ENCODE measurements at places on chromosomes 7 and 10.

GRCh38 chr10:50318129-50318528 is 66.8 kb upstream of the ASAH2 start:
- DNase-seq = no peak

DNA sequence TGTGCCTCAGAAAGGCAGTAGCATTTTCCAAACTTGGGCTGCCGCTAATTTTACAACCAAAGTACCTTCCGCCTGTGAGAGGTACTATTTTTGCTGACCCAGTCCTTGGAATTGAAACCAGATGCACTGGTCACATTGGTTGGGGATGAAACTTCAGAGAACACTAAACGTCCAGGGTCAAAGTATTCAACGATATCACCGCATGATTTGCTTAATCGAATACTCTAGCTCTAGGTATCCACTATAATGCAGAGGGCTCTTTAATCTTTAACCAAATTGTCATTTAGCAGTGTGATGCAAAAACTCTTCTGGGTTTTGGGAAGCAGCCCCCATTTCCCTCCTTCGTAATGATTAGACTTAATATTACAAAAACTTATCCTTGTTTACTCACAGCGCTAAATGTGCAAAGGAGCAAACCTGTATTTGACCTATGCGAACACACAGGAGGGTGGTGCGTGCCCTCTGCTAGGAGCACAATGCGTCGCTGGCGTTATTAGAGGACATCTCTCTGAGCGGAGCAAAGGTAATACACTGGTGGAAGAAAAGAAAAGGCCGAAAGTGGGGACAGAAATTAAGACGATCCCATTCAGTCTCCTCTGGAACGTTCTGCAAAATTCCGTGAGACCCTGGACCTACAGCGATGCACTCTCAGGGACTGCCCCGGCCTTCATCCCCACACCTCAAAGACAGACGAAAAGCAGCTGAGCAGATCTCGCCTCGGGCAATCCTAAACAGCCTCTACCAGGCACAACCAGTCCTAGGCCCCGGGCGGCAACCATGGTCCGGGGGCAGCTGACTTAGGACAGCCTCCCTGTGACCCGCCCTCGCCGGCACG is 916 bp upstream of the EEPD1 start:
- DNase-seq = no peak

GRCh38 chr10:68110027-68110426 is 739 bp downstream of the MYPN start:
- no peak for DNase-seq

DNA sequence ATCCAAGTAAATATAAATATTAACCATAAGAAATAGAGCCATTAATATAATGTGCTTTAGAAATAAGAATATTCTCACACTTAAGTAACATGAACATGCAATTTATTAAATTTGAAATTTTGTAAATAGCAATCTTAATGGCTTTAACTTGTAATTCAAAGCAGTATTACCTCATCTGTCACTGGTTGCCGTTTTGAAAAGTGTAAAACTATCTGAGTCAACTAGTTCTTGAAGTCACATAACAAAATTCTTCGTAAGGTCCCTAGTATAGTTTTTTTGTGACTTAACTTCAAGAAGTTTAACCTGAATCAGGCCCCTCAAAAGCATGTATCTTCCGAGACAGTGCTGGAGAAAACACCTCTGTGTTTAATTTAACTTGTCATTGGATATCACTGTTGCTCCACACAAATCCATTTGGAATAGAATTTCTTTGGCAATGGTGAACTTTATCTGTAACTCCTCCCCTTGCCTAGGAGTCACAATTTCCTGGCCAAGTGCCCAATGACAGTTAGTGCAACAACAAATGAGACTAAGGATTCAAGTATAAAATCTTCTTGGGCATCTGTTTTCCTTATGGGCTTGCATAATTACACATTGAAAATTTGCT is 47.1 kb downstream of the NT5C2 start:
- DNase-seq = no peak

GRCh38 chr10:110848106-110848505 is 23.6 kb upstream of the PDCD4 start:
- DNase-seq = no peak

- no peak for DNase-seq
Observed at GRCh38 chr10:30730306-30730705, 100.8 kb upstream of the LYZL2 start.

- DNase-seq = no peak
Observed at GRCh38 chr10:4663162-4663992, 162.6 kb upstream of the AKR1E2 start.

DNA sequence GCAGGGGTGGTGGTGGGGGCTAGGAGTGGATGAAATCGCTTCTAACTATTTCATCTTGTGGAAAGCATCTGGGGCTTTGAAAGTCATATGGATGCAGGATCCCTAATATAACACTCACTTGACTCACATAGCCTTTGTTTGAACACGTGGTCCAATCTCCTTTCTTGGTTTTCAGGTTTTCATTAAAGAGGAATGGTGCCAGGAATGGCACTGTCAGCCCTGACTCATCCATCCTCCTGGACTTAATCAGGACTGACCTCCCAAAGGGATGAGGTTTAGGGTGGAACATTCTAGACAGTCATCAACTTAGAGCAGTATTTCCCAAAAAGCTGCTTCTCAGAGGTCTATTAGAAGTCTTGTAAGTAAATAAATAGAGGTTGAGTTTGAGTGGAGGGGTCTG is 162.0 kb upstream of the PLXNA4 start:
- DNase-seq = no peak

DNA sequence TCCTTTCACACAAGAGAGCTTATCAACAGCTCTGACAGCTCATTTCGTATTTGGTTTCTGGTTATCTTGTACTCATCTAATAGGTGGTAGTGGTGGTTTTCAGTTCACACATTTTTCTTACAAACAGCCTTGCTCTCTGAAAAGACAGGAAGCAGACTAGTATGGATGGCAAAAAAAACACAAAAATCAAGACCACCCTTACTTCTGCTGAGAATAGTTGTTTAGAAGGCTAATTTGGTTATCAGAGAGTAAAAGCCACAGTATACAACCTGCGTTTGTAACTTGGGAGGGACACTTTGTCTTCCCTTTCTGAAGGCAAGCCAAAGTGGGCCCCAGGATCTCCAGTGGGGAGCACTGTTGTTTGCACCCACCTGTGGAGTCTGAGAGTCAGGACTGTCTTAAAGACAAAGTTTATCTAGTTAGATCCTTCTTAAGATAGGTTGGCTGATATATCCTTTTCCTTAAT is 68.0 kb downstream of the PIP4K2A start:
- DNase-seq = no peak

GRCh38 chr10:62869958-62870357 is 53.8 kb upstream of the EGR2 start:
- no peak for DNase-seq

DNA sequence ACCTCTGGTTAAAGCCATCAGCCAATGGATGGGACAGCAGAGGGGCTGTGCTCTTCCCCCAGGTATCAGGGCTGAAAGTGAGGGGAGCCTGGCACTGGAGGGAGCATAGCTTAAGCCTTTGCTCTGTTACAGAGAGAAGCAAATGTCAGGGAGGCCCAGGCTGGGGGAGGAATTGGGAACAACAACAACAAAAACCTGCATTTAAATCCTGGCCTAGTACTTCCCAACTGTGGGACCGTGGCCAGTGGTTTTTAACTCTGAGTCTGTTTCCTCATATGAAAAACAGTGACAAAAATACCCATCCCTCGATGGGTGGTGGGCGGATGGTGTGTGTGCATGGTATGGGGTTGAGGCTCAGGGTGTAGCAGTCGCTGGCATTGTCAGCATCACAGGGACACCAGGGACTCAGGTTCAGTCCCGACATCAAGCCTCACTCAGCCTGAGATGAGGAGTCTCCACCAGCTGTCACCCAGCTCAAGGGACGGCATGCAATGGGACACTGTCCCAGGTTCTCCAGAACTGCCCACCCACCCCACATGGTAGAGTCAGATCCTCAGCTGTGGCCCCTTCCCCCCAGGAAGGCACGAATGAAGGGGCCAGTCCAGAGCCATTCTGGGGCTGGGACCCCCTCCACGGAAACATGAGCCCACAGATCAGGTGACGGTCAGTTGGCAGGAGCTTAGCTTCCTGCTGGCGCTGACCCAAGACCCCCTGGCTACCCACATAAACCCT is 74.5 kb downstream of the AFAP1L2 start:
- DNase-seq = no peak

DNA sequence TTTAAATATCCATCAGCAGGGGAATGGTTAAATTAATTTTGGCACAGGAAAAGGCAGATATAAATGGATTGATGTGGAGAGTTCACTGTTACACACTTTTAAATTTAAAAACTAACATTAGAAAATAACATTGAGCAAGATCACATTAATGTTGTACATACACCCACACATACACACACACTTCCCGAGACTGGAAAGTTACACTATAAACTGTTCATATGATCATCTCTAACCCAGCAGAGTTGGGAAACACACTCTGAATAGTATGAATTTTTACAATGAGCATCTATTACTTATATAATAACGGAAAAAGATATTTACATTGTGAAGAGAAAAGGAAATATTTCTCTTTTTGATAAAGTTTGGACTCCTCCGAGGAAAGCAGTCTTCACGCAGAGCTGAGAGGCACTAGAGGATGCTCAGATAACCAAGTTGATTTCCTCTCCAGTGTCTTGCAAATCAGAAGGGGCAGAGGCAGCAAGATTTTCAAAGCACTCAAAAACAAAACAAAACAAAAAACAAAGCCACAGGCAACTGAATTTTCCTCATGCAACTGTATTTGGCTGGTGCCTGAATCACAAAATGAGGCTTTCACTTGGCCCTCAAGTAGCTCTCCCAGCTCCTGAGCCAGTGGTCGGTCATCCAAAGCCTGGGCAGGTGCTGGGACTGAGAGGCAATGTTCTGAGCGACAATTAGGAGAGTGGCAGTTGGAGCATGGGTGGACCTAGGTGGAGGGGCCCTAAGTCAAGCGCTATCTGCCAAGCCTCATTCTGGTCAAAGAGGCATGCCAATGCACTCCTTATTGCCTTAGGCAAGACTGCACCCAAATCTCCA is 10.5 kb upstream of the GATAD1 start:
- no peak for DNase-seq

DNA sequence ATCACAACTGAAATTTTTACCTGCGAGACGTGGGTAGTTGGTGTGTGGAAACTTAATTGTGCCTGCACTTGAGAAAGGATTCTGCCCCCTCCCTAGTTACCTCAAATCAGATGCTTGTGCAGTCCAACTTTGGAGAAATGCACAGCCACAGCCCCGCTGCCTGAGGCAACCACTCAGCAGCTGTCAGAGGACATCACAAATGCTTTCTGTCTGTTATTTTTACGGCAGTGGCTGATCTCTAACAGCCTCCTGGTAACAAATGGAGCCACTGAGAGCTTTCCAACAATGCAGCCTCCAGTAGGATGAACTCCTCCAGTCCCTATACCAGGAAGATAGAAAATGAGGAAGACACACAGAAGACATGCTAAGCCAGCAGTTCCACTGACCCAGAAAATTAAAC is 712.2 kb upstream of the GHITM start:
- DNase-seq = no peak

GRCh38 chr10:34037499-34037898 is 703.0 kb upstream of the NRP1 start:
- DNase-seq = no peak

DNA sequence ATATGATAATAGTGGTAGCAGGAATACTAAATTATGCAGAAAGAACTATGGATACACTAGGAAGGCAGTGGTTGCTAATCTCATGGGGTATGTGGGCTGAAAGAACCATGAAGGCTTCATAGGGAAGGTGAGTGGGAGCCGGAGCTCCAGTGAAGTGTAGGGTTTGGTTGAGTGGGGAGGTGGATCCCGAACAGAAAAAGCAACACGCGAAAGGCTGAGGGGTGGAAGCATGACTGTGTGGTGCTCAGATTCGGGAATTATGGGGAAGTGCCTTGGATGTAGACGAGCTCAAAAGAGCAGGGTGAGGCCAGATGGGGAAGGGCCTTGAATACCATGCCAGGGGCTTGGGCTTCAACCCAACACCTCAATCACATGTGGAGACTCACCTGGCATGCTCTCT is 715.1 kb downstream of the TYW1 start:
- no peak for DNase-seq

Measured in esophagus squamous epithelium (tissue), 5 donors.